NCI-H2227 treated with DMSO at 0.1 percent for 48 hours (cell line): ENCODE measurements at places on chromosomes 12 and 14.
A peak's percentile ranks its signal among the peaks of the same experiment; 100 is the strongest.

- peak; percentile 75 for DNase-seq
Observed at GRCh38 chr12:48817873-48818830, at the start of gene CACNB3. TSS of gene CACNB3 (plus strand) at chr12:48818496. CDS start at chr12:48818930, 434 bp downstream.

DNA sequence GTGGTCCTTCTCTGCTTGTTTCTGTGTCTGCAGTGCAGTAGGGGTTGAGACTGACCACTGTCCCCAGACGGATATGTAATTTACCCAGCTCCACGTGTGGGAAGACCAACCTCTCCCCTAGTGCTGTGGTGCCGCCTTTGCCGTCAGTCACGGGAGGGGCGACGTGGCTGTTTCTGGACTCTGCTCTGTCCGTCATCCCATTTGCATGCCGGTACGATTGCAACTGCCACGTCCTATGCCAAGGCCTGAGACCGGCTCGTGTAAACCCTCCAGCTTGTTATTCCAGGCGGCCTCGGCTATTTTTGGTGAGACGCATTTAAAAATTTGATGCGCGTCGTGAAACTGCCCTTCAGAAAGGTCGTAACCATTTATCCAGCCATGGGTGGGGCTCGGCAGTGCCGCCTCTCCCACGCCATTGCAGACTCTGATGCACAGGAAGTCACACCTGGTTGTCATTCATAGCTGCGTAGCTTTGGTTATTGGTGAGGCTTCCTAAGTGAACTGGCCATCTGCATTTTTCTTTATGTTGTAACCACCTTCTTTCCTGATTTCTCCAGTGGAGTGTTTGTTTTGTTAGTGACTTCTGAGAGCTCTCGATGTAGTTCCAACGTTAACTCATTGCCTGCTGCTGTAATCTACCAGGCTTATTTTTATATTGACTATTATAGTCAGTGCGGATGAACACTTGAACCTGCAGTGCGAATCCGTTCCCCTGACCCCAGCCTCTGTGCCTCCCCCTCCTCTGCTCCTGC, 75.1 kb downstream of the ADGRD1 start:
- DNase-seq, result no peak

GRCh38 chr12:3097186-3097804, 20.1 kb downstream of the TSPAN9 start:
- DNase-seq, result no peak

DNA sequence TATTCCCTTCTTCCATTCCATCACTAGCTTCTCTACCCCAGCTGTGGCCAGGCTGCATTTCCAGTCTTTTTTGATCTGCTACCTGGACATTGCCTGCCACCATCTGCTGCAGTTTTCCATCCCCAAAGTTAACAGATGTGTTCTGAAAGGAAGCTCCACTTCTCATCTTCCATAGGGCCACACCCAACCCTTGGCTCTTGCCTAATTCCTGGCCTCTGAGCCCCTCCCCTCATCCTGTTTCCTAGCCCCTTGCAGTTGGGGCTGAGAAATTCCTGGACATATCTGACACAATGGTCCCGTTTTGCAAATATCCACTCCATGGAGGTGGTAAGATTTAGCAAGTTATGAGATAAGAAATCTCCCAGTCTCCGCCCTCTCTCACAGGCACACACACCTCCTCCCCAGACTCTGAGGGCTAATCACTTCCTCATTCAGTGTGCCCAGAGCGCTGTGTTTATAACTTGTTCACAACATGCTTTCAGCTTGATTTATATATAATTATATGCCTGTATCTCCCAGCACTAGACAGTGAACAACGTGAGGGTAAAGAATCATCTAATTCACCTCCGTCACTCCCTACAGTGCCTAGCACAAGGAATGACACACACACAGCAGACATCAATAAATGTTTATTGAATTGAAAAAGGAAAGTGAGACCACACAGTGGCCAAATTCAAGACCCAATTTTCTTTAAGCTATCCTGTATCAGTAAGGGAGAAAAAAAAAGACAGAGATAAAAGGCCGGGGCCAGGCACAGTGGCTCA, 13.4 kb downstream of the SMUG1 start:
- peak; percentile 69 for DNase-seq

DNA sequence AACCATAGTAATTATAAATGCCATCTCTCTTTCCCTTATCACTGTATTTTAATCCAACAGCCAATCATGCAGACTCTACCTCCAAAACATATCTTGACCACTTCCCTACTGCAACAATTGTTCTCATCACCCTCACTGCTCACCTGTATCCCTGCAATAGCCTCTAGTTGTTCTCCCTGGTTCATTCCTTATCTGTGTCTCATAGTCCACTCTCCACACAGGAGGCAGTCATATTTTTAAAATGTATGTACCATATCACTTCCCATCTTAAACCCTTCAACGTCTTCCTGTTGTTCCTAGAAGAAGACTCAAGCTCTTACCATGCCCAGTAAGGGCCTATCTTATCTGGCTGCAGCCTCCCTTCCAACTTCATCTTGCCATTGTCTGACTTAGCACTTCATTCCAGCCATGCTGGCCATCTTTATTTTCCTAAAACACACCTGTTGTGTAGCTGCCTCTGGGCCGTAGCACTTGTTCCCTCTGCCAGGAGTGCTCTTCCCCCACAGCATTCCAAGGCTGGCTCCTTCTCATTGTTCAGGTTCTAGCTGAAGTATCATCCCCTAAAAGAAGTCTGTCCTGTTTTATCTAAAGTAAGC, 27.8 kb upstream of the BHLHE41 start:
- no peak for DNase-seq

- DNase-seq, result no peak
Observed at GRCh38 chr12:22994316-22994675, 369.3 kb downstream of the ETNK1 start.

DNA sequence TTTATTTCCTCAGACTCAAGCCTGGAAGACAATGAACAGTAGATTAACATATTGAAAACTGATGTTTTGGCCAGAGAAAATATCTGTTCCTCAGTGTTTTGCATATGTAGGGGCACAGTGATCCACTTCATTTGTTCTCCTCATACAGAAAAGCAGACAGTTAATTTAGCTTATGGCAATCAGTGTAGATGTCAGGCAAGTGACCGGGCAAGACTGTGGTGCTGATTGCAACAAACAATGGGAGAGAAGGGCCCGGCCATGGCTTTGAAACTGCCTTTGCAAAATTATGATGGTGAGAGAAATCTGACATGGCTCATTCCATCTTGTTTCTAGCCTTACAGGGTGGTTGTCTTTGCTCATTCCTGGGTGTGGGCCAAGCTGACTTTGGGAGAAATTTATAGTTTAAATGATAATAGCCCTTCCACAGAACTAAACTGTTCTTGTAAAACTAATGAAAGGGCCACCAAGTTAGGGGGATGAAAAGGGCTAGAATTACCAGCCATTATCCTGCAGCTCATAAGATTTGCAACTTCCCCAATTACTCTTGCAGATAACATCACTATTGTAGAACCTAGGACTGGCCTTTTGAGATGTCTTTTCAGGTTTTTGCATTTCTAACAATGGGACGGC, 220.3 kb downstream of the KTN1 start:
- DNase-seq, result peak; percentile 8

DNA sequence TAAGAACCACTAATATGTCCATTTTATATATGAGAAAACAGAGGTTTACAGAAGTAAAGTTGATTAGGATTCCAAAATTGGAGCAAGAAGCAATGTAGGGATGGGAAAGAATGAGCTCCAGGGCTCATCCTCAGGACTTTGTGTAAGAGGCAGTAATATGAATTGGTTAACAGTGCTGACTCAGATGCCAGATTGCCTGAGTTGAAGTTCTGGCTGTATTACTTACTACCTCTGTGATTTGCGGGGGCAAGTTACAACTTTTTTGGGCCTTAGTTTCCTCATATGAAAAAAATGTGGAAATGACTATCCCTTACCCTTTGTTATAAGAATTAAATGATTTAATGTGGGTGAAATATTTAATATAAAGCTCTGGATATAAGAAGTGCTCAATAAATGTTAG, 35.1 kb upstream of the PPP2R5E start:
- no peak for DNase-seq

DNA sequence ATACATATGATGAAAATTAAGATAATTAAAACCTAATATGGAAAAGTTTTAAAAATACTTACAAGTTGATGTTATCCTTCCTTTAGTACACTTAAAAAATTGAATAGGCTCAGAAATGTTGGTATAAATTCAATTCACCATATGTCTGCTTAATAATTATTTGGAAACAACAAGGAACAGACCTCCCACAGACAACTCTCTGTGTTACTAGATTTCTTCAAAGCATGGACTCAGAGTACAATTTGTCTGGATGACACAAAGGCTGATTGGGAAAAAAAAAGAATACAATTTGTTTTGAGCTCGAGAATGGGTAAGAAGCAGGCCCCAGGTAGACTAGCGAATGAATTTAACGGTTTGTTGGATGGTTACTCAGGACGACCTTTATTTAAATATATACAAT, 48.9 kb upstream of the BTG1 start:
- DNase-seq, result no peak

DNA sequence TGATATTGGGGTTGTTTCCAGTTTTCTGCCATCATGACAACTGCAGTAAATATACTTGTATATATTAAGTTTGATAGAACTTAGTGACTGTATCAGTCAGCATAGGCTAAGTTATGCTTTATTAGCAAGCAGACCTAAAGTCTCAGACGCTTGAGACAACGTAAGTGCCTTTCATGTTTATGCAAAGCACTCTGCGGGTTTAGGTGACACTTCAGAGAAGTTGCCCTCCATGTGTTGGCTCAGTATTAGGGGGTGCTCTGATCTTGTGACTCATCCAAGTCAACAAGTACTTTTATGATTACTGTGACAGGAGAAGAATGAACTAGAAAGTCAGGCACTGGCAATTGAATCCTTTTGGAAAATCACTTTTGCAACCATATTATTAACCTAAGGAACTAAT, 13.3 kb upstream of the OTOGL start:
- peak; percentile 40 for DNase-seq
